ENCODE measurements at places on chromosomes 3 and 15.

DNA sequence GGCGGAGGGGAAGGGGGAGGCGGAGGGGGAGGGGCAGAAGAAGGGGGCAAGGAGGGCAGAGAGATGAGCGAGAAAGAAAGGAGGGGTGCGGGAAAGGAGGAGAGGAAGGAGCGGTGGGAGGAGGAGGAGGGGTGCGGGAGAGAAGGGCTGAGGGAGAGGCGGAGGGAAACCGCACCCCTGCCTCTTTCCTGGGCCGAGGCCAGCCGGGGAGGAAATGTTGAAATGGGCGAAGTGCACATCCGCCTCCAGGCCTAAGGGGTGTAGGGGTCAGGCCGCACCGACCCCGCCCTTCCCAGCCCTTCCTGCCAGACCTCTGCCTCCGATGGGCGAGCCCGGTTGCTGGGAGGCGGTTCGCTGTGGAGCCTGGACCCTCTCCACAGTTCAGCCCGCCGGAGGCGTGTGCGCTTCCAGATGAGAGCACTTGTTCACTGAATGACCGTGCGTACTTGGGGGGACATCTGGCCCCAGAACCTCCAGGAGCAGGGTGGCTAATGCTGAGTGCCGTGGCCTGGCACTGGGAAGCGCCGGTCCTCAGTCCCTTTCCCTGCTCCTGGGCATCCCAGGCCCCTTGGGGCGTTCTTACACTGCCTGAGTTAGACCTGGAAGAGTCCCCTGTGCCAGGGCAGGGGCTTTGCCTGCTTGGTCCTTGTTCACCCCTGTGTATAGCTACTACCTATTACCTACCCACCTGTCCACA, 110.3 kb upstream of the KLF13 start:
- DNase-seq, result peak; percentile 22

DNA sequence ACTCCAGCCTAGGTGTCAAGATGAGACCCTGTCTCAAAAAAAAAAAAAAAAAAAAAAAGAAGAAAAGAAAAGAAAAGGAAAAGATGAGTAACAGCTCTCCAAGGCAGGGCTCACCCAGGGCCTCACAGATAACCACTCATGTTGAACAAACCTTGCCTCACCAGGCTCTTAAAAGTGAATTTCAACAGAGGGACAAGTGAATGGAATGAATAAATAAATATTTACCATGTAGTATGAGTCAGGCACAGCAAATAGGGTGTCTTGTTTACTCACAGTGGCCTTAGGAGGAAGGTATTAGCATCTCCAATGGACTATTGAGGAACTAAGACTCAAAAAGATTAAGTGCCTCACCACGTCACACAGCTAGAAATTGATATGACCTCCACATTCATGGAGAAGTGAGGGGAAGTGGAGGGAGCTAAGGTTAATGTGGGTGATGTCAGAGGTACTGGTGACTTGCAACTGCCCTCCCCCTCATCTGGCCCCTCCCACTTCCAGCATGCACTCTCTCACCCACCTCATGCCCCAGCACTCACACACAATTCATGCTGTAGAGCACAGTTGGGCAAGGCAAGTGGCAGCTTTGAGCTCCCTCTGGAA, 255.5 kb downstream of the UACA start:
- DNase-seq, result no peak

- no peak for DNase-seq
Observed at GRCh38 chr3:194711913-194712312, 26.2 kb downstream of the FAM43A start.

- DNase-seq, result peak; percentile 41
Observed at GRCh38 chr15:90529371-90530249, at the start of gene CRTC3. CRTC3 (plus strand) TSS chr15:90529923; CDS start chr15:90530072, 149 bp downstream.

DNA sequence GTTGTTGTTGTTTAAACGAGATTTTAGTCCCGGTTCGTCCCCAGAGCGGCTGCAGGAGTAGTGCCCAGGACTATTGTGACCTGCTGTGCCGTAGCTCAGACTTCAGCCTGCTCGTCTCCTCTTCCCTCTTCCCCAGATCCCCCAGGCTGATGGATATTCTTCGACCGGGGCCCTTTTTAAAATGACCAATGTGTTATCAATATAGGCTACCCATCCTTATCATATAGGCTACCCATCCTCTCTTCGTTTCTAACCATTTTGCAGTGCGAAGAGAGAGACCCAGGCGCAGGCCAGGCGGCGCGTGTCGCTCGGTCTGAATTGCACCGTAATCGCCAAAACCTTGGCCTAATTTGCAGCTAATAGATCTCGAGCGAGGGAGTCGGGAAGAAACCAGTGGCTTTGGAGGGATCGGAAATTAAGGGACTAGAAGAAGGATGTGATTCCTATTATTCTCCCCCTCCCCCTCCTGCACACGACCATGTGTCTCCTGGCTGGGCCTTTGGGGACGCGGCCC, 23.0 kb downstream of the NR2F2 start:
- DNase-seq, result no peak

- DNase-seq, result no peak
Observed at GRCh38 chr15:49748791-49749190, 127.9 kb downstream of the DTWD1 start.

All from stimulated activated CD4-positive, alpha-beta T cell treated with anti-CD3 and anti-CD28 coated beads, TNF-alpha, amount 100 ng/mL, for 1 hour (primary cell).